ENCODE measurements at places on chromosomes 3 and 15.

- DNase-seq = no peak
Observed at GRCh38 chr3:71859123-71859519, 74.2 kb upstream of the PROK2 start.

GRCh38 chr3:169954142-169954756, 12.4 kb upstream of the SEC62 start:
- no peak for DNase-seq

DNA sequence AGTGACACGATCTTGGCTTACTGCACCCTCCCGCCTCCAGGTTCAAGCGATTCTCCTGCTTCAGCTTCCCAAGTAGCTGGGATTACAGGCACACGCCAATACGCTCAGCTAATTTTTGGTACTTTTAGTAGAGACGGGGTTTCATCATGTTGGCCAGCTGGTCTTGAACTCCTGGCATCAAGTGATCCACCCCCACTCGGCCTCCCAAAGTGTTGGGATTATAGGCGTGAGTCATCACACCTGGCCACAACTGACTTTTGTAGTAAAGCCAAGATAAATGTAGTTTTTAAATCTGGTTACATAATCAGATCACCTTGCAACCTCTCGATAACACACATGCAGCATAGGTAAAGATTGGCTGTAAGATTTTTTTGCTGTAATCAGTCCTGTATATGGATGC, 657.5 kb upstream of the DPPA4 start:
- DNase-seq = no peak

GRCh38 chr3:157794771-157795170, 291.6 kb upstream of the VEPH1 start:
- DNase-seq = no peak

DNA sequence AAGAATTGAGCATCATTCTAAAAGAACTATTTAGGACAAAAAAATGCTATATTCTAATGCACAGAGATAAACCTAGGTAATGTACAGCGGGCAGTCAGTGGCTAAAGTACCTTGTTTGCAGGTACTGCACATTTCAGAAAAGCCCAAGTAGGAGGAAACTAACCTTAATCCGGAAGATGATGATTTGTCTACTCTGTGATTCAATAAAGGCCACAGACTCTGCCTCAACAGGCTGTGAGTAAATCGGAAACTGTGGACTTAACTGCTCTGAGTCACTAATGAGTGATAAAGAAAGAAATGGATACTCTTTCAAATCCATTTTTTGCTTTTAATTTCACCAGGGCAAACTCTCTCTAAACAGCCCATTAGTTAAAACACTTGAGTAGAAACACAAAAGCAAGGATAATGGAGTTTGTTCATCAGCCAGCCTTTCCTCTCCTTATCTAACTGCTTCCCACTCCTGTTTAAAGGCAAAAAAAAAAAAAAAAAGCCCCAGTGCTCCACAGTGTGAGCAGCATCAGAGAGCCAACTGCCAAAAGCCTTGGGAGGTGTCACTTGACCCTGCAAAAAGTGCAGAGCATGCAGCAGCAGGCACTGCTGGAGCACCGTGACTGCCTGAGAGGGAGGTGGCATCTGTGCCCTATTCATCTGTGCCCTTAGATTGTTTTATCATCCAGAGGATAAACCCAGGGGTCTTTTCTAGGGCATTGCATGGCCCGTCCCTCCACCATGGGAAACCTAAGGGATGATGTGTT, 187.7 kb downstream of the SATB1 start:
- DNase-seq = no peak

DNA sequence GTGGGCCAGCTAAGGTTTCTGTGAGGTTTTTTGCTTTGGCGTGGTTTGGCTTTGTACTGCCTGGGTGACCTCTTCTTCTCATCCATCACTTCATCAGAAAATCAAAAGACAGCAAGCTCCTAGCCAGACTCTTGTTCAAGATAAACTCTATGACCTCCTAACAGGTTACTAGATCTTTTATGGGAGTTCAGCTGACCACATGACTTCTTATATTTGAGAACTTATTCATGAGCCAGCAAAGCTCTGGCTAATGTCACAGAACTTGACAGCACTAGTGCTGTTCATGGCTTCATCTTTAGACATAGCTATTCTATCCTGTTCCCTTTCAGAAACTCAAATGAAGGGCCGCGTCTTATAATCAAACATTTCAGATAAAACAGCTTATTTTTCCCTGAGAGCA, 527.1 kb upstream of the GOLIM4 start:
- no peak for DNase-seq

- peak; percentile 22 for DNase-seq
Observed at GRCh38 chr3:41199866-41200668, 762 bp downstream of the CTNNB1 start.

- DNase-seq = no peak
Observed at GRCh38 chr3:189947948-189948723, 172.6 kb downstream of the P3H2 start.

DNA sequence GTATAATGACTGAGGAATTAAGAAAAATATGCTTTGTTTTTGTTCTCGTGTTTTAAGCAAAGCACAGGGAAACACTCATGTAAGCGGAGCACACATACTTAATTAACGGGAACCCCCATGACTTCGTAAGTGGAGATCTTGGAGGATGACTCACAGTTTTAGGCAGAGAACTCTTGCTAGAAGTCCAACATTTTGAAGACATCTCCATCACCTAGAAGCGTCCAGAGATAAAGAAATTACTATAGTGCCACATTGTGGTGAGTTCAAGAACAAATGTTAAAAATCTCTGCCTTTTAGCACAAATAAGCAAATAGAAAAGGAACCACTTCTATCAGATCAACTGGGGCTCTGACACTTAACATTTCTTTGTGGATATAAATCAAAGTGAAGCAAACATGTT, 194.1 kb upstream of the ARHGEF26 start:
- DNase-seq = no peak

DNA sequence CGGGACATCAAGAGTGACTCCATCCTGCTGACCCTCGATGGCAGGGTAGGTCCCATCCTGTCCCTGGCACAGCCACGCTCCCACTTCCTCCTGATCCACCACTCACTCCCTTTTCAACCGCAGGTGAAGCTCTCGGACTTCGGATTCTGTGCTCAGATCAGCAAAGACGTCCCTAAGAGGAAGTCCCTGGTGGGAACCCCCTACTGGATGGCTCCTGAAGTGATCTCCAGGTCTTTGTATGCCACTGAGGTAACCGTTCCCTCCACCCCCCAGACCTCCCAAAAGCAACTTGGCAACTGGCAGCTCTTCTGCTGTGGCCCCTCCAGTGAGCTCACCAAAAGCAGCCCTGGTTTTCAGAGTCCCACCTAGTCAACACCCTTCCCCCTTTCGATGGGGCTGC, 9.4 kb downstream of the ANKRD63 start:
- no peak for DNase-seq

DNA sequence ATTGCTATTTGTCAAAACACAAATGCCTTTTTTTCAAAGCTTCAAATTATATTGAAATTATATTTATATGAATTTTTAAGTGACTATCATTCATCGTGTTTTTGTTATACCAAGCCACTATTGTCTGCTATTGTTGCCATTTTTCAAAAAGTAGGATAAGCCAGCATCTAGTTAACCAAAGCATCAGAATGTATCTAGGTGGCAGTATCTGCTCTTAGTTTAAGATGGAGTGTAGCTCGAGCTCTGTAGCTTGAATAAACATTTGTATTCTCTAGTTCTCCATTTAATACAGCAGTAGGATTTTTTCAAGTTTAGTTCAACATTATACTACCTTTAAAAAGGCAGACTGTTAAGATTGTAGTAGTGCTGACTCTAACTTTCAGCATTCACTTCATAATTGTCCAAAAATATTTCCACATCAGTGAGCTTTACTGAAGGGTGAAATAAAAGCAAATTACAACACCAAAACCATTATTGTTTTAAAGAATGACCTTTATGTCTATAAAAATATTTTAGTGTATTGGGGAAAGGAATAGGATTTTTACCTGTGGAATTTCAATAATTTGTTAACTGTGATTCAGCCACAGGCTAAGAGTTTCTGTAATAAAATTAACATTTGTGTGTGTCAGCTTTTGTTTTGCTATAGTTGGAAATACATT, 19.6 kb upstream of the C15orf61 start:
- no peak for DNase-seq

- DNase-seq = no peak
Observed at GRCh38 chr3:86951322-86951721, 39.6 kb downstream of the VGLL3 start.

DNA sequence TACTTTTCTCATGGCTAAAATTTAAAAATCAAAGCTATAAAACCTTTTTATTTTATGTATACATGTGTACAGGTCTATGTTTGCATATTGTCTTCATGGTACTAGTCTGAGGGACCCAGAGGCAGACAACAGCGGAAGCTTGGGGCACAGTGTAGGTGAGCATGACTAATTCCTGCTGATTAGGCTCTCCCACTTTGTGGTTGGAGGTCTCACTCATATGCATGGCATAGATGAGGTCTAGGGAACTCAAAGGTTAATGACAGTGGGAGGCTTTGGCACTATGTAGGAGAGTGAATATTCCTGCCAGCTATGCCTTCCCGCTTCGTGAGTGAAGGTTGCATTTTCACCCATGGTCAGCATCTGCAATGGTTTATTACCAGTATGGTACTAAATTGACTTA, 47.5 kb upstream of the AADACL2 start:
- DNase-seq = no peak

GRCh38 chr15:89495638-89496145, 691 bp downstream of the RHCG start:
- no peak for DNase-seq

- no peak for DNase-seq
Observed at GRCh38 chr15:42038401-42038800, 17.6 kb upstream of the PLA2G4E start.

DNA sequence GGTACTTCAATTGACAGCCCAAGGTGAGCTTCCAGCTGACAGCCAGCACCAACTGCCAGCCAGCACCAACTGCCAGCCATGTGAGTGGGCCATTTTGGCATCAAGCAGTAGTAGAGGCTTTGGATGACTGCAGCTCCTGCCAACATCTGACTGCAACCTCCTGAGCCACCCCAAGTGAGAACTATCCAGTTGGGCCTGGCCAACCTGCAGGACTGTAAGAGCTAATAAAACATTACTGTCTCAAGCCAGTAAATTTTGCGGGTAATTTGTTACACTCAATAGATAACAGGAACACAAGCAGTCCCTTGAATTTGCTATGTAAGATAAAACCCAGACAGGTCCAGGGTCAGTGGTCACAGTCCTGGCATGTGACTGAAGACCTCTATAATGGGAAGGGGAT, 29.7 kb downstream of the EPHB1 start:
- DNase-seq = no peak

- DNase-seq = no peak
Observed at GRCh38 chr15:83474578-83474977, 27.4 kb downstream of the SH3GL3 start.

DNA sequence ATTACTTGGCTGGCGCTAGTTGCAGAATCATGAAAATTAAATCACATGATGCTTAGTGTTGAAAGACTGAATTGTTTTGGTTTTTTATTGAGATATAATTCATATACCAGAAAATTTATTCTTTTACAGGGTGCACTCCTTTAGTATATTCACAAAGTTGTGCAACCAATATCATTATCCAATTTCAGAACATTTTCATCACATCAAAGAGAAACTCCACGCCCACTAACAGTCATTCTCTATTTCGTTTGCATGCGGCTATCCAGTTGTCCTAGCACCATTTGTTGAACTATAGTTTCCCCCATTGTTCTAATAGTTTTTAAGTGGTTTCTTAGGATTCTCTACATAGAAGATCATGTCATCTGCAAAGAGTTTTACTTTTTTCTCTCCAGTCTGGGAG, 3.7 kb downstream of the EHD4 start:
- no peak for DNase-seq

GRCh38 chr15:100125401-100126191, 216.2 kb downstream of the ADAMTS17 start:
- no peak for DNase-seq

DNA sequence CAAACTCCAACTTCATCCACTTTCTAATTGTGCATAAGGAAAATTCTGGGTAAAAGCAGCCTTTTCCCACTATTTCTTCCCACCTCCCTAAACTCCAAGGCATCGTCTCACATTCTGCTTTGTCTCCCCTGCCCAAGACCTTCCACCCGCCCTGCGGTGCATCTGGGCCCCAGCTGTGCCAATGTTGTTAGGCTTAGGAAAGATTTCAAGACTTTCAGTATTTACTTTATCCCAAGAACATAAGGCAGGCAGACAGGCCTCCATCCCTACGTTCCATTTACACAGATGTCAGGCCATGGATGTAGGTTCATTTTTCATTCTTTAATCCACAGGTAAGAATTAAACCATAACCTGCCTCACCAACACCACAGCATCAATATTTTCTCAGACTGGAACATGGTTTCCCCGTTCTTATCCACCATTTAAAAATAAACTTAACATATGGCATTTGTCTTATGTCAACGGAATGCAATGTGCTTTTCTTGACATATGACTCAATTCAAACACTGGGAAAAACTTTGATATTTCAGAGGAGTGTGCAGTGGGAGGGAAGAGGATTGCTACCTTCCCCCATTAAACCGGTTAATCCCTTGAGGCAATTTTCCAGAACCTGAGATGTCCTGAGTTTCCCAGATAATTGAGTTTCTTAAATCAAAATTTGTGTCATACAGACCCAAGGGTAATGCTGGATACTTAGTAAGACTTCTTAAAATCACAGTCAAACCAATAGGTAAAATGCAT, 238.0 kb upstream of the LRIG1 start:
- no peak for DNase-seq

DNA sequence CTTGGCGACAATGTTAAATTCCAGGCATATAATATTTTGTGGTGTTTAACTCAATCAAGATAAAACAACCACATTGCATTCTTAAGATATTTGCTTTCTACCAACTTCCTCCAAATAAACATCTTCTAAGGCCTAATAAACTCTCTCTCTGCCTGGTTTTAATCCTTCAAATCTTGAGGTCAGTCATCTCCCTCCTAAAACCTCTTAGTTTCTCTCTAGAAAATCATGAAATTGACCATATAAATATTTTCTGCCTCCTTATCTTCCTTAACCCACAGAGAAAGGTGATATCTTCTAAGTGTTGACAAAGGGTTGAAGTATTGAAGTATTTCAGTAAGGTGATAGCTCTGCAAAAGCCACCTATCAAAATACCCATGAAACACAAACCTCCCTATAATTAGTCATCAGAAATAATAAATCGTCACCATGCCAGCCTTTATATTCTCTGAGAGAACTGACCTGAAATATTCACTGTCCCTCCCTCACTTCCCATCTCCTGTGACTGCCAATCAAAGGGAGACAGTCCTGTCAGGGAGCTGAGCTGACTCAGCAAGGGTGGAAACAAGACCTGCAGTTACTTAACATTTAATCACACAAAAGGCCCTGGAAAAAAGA, 1261.1 kb downstream of the ROBO1 start:
- no peak for DNase-seq

GRCh38 chr3:51717446-51717845, 10.6 kb downstream of the GRM2 start:
- no peak for DNase-seq

- no peak for DNase-seq
Observed at GRCh38 chr3:109927726-109928125, 590.4 kb upstream of the DPPA4 start.

- no peak for DNase-seq
Observed at GRCh38 chr3:72523429-72524151, 324.7 kb downstream of the SHQ1 start.

- DNase-seq = no peak
Observed at GRCh38 chr3:170869645-170870593, at the start of gene RPL22L1. RPL22L1 (minus strand) TSS chr3:170870195; CDS start chr3:170870167, 28 bp downstream.

- DNase-seq = no peak
Observed at GRCh38 chr3:65348398-65348995, 660.7 kb upstream of the ADAMTS9 start.
